ENCODE measurements at places on chromosomes 5 and 9. TPM values are rescaled to one million over a fixed set of nuclear protein-coding genes. Genes with fewer than 3 reads are reported as not detected.

- DNase-seq, result no peak
Observed at GRCh38 chr9:137811283-137811870, 66.2 kb upstream of the CACNA1B start.

DNA sequence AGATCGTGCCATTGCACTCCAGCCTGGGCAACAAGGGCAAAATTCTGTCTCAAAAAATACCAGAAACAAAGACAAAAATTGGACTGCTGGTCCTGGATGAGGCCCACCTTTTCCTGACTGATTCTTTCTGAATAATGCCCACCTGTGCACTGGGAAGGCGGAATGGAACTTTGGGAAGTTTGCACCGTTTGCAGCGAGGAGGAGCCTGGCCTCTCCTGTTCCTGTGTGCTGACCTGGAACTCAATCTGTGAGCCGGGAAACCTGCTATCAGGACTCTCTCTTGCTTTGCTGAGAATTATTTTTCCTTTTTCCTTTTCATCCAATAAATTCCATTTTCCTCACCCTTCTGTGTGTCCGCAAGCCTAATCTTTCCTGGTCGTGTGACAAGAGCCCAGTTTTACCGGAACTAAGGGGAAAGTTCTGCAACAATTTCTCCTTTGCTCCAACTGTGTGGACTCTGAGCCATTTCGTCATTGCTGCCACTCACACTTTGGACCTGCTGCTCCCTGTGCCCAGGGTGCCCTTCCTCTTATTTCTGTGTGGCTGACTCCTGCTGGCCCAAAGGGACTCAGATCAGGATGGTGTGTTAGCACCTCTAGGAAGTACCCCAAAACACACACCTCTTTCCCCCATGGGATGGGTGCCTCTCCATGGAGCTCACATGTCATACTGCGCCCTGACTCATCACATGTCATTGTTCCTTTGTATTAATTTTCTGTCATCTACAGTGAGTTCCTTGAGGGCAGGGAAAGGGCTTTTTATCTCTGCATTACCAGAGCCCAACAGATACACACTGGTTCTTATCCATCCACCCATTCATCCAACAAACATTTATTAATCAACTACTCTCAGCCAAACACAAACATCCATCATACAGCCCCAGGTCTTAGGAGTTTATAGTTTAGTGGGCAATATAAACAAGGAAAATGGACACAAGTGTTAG lies 4.7 kb upstream of the GLRX start:
- no peak for DNase-seq

GRCh38 chr5:149224282-149224681 lies 47.4 kb upstream of the AFAP1L1 start:
- no peak for DNase-seq

DNA sequence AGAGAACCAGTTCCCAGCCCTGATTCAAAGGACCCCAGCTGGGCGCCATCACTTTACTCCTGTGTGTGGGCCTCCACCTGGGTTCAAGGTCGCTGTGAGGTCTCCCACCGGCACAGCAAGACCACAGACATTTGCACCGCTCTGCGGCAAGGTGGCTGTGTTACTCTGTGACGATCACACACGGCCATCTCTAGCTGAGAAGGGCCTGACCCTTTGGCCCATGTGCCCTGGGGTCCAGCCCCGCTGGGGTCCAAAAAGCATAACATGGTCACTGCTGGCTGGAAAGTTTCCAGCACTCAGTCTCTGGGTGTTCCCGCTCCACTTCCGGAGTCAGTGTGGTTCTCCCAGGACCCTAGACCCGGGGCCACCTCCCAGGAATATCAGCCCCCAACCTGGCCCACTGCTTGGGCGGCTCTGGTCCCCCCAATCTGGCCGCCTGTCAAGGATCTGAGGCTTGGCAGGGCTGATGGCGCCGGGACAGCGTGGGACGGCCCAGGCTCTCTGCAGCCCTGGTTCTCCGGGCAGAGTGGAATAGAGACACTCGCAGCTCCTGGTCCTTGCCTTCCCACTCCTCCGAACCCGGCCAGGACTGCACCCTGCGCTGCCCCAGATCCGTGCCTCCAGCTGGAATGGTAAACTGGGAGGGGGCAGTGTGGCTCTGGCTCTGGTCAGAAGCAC lies 3.9 kb upstream of the LMX1B start:
- no peak for DNase-seq

GRCh38 chr9:70635790-70636189 lies 221.3 kb upstream of the KLF9 start:
- DNase-seq, result no peak

GRCh38 chr5:37436146-37436934 lies 57.2 kb downstream of the WDR70 start:
- no peak for DNase-seq

- no peak for DNase-seq
Observed at GRCh38 chr5:52844885-52845284, 57.2 kb downstream of the ITGA1 start.

DNA sequence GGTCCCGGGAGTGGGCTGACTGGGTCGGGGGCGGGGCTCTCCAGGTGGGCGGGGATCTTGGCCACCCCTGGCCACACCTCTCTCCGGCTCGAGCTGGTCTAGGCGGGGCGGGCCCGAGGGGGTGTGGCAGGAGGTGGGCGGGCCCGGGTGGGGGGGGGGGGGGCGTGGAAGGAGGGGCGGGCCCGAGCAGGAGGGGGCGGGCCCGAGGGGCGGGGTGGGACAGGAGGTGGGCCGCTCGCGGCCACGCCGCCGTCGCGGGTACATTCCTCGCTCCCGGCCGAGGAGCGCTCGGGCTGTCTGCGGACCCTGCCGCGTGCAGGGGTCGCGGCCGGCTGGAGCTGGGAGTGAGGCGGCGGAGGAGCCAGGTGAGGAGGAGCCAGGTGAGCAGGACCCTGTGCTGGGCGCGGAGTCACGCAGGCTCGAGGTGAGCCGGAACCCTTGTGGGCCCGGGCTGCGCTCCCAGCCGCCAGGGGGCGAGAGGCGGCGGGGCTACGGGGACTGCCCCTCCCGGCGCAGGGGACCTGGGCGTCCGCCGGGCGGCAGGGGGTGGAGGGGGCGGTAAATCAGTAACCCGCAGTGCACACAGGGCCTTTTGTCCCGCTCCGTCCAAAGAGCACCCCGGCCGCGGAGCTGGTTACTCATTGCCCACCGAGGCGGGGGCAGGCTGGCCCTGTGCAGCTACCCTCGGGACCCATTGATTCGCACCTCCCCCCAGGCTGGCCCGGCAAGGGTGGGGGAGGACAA lies at the start of gene FGFR4:
Gene FGFR4, plus strand, starts transcription at position 262 of the 744 bp plus-strand sequence. CDS start 2,688 bp downstream, outside the sequence.
- no peak for DNase-seq

GRCh38 chr5:151068433-151069197 lies 12.2 kb downstream of the TNIP1 start:
- no peak for DNase-seq

DNA sequence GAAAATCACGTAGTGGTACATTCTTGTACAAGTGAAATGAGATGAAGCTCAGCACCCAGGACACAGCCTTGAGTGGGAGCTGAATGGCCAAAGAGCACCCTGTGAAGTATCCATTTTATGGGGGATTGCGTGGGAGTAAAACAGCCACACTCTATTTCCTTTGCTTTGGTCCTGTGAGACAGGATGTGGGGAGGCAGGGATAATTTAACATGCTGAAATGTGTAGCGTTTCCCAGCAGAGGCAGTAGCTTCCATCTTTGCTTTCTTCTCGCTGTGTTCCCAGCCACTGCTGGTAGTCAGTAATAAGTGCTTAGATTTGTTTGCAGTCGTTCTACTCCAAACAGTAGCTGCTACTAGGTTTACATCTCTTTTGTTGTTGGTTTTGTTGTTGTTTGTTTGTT lies 4.4 kb downstream of the IL31RA start:
- DNase-seq, result no peak

DNA sequence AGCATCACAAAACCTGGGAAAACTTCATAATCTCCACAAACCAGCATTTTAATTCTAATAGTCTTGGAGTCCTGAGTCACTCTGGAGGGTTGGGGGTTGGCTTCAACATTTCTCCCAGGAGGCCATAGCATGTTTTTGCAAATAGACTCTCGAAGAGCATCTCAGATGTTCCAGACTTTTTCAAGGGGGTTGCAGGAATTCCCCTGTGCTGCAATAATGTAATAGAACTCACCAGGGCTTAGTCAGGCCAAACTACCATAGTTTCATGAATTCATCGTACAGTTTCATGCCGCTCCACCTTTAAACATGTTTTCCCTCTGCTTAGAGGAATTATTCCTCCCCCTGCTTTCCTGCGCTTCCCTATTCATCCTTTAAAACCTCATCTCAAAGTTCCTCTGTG lies 499.5 kb upstream of the KLF4 start:
- no peak for DNase-seq

GRCh38 chr5:9329125-9329524 lies 216.8 kb downstream of the SEMA5A start:
- DNase-seq, result no peak

Gene C5orf63
- total RNA-seq, result 0.98 TPM

Gene SPINK13
- total RNA-seq, result not detected

Gene NR6A1
- 2.0 TPM for total RNA-seq

Gene REXO4
- 15.0 TPM for total RNA-seq

All from esophagus muscularis mucosa (tissue), 4 donors.